ENCODE measurements at places on chromosomes 4 and X.

GRCh38 chrX:27633328-27633727 lies 43.2 kb downstream of the DCAF8L2 start:
- DNase-seq, result no peak

DNA sequence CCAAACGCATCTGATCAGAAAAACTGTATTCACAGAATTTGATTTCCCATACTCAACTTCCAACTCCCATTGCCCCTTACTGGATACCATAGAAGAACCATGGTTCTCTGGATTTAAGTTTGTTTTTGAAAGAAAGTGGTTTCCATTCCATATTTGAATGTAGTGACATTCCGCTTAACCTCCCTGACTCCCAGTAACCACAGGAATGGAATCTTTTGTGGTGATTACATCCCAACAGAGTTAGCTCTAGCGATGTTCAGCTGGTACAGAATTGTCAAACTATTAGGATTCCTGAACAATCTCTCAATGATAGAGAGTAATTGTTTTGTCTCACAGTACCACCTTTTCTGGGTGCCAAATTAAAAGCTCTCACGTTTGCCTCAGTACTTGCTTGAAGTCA lies 1.7 kb downstream of the NUDT10 start:
- DNase-seq, result no peak

DNA sequence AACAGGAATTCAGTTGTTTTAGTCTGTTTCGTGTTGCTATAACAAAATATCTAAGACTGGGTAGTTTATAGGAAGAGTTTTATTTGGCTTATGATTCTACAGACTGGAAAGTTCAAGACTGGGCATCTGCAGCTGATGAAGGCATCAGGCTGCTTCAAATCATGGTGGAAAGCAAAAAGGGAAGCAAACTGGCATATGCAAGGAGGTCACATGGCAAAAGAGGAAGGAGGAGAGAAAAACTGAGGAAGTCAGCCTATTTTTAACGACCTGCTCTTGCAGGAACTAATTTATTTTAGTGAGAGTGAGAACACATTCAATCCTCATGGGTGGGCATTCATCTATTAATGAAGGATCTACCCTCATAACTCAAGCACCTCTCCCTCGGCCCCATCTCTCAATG lies 363.1 kb upstream of the HS3ST1 start:
- DNase-seq, result no peak

DNA sequence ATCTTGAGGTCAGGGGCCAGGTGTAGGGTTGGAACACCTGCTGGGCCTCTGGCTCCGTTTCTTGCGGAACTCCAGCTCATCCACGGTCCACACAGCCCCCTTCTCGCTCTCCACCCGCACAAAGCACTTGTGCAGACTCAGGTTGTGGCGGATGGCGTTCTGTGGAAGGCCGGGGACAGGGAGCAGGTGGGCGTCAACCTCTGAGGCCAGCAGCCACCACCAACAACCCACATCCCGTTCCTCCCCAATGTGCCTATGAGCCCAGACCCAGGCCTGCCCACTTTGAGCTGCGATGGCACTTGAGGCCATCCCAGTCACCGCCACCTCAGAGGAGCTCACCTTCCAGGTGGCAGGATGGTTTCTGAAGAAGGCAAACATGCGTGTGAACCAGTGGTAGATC lies 13.2 kb downstream of the FOXP3 start:
- DNase-seq, result no peak

GRCh38 chrX:64342811-64343210 lies 52.4 kb downstream of the MTMR8 start:
- no peak for DNase-seq

GRCh38 chr4:167221084-167221483 lies 13.2 kb downstream of the SPOCK3 start:
- no peak for DNase-seq

GRCh38 chr4:99720206-99720605 lies 62.6 kb upstream of the C4orf54 start:
- no peak for DNase-seq

DNA sequence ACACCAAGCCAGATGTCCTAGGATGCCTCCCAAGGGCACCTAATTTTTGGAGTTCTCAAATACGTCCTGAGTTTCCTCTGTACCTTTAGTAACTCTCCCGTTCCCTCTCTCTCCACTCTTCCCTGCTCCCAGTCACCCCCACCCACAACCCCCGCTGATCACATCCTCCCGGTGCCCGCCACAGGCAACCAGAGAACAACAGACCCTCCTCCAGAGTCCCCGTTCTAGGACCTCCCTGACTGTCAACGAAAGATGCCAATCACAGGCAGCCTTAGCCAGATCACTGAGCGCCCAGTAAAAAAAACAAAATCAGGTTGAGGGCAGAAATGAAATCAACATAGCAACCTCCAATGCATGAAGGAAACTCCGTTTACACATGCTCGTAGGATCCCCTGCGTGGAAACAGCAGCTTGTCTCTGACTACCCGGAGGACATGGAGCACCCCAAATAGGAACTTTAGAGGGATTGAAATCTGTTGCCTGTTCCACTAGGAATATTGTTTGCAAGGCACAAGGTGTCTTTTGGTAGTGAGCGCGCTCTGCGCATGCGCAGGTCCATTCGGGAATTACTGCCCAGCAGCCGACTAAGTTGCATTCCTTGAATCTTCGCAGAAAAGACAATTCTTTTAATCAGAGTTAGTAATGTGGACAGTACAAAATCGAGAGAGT lies at the start of gene GABRB1:
Gene GABRB1, plus strand, starts transcription at position 557 of the 668 bp plus-strand sequence.
- DNase-seq, result peak; percentile 63

- DNase-seq, result no peak
Measured at GRCh38 chr4:8867624-8868320, 3.9 kb downstream of the HMX1 start.

DNA sequence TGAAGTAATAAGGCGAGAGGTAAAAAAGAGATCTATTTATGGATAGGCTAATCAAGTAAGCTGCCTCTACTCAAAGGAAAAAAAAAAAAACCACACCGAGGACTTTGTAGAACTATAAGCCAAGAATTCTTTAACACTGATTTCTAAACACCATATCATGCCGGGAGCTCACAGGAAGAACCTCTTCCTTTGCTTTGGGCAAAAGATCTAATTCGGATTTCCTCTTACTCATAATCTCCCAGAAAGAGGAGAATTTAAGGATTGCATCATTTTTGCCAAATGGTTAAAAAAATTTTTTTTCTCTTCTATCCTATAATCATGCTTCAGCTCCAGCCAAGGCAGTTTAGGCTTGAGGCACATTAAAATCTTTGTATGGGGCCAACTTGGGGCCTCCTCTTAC lies 95.5 kb downstream of the ZNF827 start:
- no peak for DNase-seq

DNA sequence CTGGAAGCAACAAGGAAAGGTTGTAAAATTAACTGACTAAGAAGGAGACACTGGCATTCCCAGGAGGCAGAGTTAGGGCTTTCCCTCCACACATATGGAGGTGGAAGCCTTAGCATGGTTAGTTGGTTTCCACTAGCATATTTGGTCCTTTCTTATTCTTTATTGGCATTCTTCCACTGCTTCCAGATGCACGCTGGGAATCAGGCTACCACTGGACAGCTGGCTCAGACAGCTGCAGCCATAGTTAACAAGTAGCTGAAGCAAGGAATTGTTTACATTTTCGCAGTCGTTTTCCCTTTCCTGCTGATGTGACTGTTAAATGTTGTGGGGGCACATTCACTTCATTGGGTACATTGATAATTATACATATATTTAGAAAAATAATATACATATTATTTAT lies 169.2 kb downstream of the GRIA2 start:
- no peak for DNase-seq

- DNase-seq, result no peak
Measured at GRCh38 chr4:119735165-119735651, 106.6 kb upstream of the PDE5A start.

DNA sequence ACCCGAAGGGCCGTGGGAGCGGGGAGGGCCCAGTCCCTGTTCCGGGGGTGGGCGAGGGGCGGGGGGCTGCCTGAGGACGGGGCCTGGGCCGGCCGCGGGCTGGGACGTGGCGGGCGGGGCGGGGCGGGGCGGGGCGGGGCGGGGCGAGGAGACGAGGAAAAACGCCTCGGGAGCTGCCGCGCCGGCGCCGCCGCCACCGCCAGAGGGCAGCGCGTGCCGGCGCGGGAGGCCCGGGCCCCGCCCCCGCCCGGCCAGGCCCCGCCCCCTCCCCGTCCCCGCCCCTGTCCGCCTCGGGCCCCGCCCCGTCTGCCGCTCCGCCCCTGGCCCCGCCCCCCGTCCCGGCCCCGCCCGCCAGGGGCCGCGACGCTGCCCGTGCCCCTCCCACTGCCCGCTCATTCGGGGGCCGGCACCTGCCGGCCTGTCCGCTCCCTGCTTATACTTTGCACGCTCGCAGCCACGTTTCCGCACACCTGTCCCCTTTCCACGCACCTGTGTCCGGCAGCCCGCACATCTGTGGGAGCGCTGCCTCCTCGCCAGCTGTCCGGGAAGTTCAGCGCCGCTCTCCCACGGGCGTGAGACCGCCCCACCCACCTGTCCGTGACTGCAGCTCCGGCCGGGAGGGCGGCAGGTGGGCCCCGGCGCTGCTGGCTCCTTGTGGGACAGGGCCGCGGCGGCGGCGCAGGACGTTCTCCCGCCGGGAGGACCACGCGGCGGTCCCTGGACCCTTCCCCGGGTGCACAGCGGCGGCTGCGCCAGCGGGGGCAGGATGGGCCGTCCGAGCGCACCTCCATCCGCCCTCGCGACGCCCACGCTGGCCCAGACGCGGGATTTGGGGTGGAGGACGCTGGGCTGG lies 1.7 kb upstream of the FGFRL1 start:
- DNase-seq, result peak; percentile 79

DNA sequence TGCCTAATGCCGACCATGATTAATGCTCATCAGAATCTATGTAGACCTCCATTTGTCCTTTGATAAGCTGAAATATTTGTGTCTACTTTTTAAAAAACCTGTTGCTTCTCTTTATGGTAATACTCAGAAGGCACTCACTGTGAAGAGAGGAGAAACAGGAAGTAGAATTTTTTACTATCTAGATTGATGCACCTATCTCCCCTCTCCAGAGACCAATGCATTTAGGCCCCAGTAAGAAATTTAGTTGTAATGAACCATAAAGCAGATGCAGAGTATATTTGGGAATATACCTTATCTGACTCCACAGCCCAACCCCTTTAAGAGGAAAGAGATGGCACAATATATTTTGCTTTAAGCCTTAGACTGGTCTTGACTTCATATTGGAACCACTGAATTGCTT lies 11.1 kb downstream of the TBL1X start:
- DNase-seq, result no peak

- no peak for DNase-seq
Measured at GRCh38 chrX:138856881-138857604, 145.5 kb upstream of the FGF13 start.

- no peak for DNase-seq
Measured at GRCh38 chr4:8689741-8690140, 97.2 kb downstream of the CPZ start.

DNA sequence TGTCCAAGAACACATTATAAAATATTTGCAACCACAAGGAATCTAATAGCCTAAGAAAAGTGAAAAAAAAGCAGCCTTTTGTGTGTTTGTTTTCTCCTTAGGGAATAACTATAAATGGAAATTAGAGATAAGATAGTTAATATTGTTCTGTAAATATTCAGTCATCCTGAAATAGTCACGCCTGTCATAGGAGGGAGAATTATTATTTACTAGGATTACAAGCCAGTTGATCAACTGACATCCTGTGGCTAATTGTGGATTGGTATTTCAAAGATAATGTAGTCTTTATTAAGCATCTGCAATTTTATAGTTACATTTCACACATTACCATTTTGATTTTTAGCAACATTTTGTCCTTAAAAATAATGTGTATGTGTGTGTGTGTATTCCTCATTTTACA lies 118.6 kb downstream of the CCSER1 start:
- no peak for DNase-seq

DNA sequence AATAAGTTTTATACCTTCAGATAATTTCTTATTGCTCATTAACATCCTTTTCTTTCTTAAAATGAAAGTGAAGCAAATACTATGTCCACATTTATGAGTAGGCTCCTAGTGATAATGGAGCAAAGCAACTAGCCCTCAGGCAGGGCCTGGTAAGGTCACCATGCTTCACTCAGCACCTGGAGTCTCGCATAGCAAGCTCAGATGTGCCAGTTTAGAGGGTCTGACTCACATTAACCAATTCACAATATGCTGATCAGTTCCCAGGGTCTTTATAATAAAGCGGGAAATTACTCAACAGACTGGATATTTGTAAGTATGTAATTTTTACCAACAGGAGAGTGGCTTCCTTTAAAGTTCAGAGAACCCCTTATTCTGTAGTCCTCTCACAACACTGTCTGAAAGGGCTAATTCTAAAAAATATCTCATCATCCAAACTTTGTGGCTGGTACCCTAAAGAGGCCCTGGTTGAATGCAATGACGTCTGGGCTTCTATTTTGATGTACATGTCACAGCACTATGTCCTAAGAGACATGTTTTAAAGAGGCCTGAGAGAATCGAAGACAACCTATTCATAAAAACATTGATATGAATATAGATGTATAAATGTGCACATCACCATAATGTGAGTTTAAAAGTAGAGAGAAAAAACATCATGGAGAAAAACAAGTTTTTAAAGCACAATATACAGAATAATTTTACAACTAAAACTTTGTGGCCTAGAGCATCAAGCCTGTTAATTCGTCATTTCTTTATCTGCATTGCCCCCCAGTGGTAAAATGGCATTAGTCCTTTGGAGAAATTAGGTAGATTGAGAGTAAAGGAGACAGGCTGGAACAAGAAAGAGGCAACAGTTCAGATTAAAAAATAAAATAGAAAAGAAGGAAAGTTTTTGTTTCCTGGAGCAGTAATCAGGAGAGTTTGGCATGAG lies 44.3 kb downstream of the IL21 start:
- no peak for DNase-seq

- no peak for DNase-seq
Measured at GRCh38 chr4:158459085-158459820, 62.4 kb upstream of the RXFP1 start.

DNA sequence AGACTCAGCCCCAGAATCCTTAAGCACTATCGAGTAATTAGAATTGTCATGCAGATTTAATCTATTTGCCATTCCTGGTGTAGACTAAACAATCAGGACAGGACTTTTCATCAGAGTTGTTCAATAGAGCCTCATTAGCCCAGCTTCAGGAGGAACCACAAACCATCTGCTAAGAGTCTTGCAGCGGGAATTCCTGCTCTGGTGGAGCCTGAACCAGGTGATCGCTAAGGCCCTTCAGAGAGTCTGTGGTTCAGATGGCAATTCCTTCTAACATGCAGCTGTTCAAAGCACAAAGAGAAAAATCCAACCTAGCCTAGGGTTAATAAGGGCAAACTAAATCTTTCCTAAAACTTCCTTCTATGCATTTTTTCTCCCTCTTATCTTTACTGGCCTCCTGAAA lies 119.1 kb upstream of the CPEB2 start:
- no peak for DNase-seq

- no peak for DNase-seq
Measured at GRCh38 chr4:87783781-87784180, 15.6 kb upstream of the IBSP start.

GRCh38 chr4:167622481-167623240 lies 388.4 kb upstream of the SPOCK3 start:
- no peak for DNase-seq

- DNase-seq, result no peak
Measured at GRCh38 chr4:147160908-147161513, 215.3 kb upstream of the TTC29 start.

GRCh38 chr4:3335385-3335784 lies 42.6 kb downstream of the RGS12 start:
- no peak for DNase-seq

GRCh38 chr4:7183161-7183560 lies 9.2 kb upstream of the SORCS2 start:
- no peak for DNase-seq

GRCh38 chrX:72366178-72366577 lies 60.5 kb upstream of the CITED1 start:
- no peak for DNase-seq

All from lower lobe of right lung (tissue), 2 donors.